SK-MEL-5 (cell line): ENCODE measurements at places on chromosomes 7 and 10. TPM values are rescaled to one million over a fixed set of nuclear protein-coding genes. Genes with fewer than 3 reads are reported as not detected.

DNA sequence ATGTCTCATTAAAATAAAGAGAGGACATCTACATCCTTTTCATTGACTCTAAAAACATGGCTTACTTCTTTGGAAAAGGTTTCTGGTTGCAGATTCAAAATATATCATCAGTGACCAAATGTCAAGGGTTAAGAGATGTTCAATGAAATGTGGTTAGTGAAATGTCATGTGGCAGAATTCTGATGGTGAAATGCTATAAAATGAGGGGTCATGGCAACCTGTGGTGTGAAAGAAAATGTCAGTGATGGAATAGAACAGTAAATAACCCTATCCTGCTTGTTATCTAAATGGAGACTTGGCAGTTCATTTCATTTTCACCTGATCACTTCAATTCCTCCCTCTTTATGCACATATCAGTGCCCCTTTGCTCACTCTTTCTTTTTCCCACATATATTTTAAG lies 79.4 kb downstream of the TFPI2 start:
- DNase-seq = peak; percentile 22

- DNase-seq = no peak
Observed at GRCh38 chr7:14137676-14138075, 148.2 kb upstream of the ETV1 start.

GRCh38 chr7:47896809-47897423 lies 51.4 kb downstream of the PKD1L1 start:
- DNase-seq = no peak

The TACC2 gene
- total RNA-seq = 3.0 and 10.2 TPM in 2 replicates

The HOXA3 gene
- 0.56 and 3.5 TPM in 2 replicates for total RNA-seq

DNA sequence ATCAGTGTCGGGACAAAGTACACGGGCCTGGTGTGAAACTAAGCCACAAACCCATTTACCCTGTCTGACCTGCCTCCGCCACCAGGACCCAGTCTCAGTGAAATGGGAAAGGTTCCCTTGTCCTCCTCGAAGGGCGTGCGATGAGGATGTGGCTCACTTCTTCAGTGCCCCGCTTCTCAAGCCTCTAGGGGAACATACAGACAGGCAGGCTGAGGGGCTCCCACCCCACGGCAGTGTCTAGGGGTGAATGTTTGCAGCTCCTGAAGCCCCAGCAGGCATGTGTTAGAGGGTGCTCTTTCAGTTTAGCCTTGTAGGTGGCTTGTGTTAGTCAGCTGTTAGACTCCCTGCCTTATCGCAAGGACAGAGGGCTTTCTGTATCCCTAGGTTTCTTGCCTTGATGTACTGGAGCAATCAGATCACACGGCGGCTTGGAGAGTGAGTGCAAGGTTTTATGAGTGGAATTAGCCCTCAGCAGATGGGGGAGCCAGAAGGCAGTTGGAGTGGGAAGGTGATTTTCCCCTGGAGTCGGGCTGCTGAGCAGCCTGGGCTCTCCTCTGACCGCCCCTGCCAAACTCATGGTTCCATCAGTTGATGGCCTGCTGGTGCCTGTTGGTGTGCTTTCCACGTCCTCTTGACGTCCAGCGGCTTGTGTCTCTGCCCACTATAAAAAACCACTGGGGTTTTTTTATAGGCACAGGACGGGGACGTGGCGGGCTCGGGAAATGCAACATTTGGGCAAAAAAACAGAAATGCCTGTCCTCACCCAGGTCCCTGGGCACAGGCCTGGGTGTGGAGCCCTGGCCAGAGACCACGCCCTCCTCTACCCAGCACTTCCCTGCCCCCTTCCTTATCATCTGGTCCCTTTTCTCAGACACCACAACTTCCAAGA lies 759 bp downstream of the NUDT1 start:
- DNase-seq = peak; percentile 54

The CALN1 gene
- total RNA-seq = 0.59 TPM in 1 of 2 replicates, not detected in the other

DNA sequence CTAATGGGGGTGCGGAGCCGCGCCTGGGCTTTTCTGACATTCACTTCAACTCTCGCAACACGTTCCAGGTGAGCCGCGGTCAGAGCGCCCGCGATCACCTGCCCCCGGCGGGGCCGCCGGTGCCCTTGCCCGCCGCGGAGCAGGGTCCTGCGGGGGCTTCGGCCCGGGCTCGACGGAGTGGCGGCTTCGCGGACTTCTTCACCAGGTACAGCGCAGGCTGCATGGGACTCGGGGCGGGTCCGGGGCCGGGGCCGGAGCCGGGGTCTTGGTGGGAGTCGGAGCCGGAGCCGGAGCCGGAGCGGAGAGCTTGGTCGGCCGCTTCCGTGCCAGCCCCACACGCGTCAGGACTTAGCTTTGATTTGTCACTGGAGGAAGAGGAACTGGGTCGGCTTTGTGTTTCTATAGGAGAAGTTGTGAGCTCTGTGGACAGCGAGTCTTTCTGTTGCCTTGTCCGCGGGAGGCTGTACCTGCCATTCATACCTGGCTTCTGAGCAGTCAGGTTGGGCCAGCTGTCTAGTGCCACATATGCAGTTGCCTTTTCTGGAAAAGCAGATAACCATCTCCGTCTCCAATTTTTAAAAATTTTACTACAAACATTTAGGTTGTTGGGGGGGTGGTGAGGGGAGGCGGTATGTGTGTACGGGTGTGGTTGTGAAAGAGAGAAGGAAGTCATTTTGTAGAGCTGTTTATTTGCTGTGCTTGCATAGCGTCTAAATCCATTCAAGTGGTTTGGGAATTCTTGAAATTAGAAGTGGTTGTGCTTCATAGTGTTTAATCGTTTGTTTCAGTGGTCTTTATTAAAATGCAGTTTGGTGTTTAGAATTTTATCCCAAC lies 1.3 kb downstream of the TBC1D12 start:
- DNase-seq = peak; percentile 63
